ENCODE measurements at places on chromosomes 13 and 19.

GRCh38 chr19:16898361-16899015, 9.7 kb downstream of the F2RL3 start:
- DNase-seq = no peak
- no peaks in the 10 kb centered on the region for H3K27me3 ChIP-seq
- H3K27ac ChIP-seq = no peak overlapping the region
- no peak overlapping the region for H3K4me3 ChIP-seq
- H3K4me1 ChIP-seq = peaks cover 21% of the 10 kb centered on the region

DNA sequence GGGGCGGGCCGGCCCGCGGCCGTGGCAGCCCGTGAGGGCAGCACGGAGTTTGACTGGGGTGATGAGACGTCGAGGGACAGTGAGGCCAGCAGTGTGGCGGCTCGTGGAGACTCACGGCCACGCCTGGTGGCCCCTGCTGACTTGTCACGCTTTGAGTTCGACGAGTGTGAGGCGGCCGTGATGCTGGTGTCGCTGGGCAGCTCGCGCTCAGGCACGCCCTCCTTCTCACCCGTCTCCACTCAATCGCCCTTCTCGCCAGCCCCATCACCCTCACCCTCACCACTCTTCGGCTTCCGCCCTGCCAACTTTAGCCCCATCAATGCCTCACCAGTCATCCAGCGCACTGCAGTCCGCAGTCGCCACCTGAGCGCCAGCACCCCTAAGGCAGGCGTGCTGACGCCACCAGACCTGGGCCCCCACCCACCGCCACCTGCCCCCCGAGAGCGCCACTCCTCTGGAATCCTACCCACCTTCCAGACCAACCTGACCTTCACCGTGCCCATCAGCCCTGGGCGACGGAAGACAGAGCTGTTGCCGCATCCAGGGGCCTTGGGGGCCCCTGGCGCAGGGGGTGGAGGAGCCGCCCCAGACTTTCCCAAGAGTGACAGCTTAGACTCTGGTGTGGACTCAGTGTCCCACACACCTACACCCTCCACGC, 4.5 kb downstream of the CIC start:
- no peak overlapping the region for H3K4me3 ChIP-seq
- H3K36me3 ChIP-seq = peaks cover 29% of the 10 kb centered on the region
- no peak for DNase-seq
- H3K27me3 ChIP-seq = no peaks in the 10 kb centered on the region
- no peak overlapping the region for H3K27ac ChIP-seq
- peaks cover 68% of the 10 kb centered on the region for H3K4me1 ChIP-seq

DNA sequence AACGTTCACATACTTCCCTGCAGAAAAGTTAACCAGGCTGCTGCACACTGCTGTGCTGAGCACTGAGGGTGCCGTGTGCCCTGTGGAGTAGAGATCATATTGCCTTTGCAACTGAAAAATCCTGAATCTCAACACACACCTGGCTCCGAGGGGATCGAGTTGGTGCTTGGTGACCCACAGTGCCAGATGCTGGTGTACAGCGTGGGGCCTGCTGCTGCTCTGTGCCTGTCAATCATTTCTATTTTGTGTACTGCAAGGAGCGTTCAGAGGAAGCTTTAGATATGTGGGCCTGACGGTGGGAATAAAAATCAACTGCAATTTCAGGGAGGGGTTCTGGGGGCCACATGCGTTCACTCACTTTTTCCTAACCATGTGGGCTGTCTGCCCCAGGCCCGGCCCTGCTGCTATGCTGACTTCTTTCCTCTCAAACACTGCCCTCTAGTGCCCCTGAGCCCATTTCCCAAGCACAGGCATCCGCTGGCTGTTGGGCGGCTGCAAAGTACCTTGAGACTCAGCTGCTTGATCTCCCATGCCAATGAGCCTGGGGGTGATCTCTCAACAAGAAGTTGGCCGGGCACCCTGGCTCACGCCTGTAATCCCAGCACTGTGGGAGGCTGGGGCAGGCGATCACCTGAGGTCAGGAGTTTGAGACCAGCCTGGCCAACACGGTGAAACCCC, 9.7 kb upstream of the LENG8 start:
- peak; percentile 71 for DNase-seq
- H3K27ac ChIP-seq = no peak overlapping the region
- H3K4me1 ChIP-seq = peaks cover 16% of the 10 kb centered on the region
- no peaks in the 10 kb centered on the region for H3K27me3 ChIP-seq
- H3K4me3 ChIP-seq = no peak overlapping the region

GRCh38 chr13:54241719-54242118, 1213.1 kb downstream of the OLFM4 start:
- no peaks in the 10 kb centered on the region for H3K36me3 ChIP-seq
- no peaks in the 10 kb centered on the region for H3K27me3 ChIP-seq
- no peak for DNase-seq
- H3K4me3 ChIP-seq = no peak overlapping the region
- H3K4me1 ChIP-seq = no peaks in the 10 kb centered on the region

DNA sequence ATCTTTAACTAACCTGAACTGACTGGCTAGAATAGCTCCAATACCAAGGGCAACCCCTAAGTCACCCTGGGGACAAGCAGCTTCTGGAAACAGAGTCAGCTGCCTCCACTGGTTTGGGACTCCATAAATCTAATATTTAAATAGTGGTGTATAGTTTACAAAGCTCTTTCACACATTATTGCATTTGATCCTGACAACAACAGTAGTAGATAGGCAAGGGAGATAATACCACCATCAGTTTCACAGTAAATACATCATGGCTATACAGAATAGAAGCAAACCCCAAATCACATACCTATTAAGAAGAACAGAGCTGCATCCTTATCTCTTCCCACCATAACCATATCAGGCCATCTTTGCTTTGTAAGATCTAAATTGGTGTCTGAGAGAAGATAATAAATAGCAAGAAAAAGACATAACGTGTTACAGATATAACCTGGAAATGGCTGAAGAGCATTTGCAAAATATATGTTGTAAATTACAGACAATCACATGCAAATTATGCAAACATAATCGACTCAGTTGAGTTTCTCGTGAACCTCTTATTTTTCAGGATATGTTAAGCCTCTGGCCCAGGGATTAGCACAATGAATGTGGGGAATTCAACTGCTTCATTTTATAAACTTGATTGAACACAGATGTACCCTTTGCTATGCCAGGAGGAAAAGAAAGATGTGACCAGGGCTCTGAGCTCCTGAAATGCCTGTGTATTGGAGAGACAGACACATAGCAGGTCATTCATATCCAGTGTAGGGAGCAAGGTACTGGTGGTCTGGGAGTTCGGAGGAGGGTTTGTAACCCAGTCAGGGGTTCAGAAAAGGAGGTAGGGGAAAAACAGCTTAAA, 142.5 kb downstream of the SLC7A1 start:
- DNase-seq = no peak
- H3K4me1 ChIP-seq = peaks cover 3% of the 10 kb centered on the region
- H3K36me3 ChIP-seq = no peaks in the 10 kb centered on the region
- H3K27ac ChIP-seq = no peak overlapping the region

DNA sequence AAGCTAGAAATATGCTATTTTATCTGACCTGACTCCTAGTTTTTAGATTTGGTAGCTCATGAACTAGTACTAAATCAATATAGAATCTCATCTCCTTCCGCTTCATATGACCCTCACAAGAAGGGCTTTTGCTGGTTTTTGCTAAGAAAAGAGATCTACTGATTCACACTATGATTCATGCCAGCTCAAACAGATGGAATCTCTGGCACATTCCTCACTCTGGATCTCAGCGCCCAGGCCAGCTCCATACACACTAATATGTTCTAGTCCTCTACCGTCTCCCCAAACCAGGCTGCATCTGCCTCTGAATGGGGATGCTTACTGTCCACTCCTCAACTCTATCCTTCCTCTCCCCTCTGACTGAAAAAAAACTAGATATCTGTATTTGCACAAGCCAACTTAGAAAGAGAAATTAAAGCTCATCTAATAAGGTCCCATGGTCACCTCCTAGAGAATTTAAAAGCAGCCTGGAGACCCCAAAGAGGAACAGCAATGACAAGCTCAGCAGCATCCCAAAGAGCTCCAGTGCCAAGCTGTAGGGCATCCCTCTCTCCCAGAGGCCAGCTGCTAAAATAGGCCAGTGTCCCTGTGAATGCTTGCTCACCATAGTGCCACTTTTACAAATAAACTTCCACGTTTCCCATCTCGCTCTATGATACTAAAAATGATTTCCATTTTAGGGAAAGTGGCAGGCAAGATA, 74.9 kb downstream of the LHFPL6 start:
- H3K4me3 ChIP-seq = no peak overlapping the region
- no peaks in the 10 kb centered on the region for H3K36me3 ChIP-seq
- no peak overlapping the region for H3K27ac ChIP-seq
- H3K4me1 ChIP-seq = peaks cover 14% of the 10 kb centered on the region

GRCh38 chr19:17095141-17095919, 19.8 kb downstream of the MYO9B start:
- no peaks in the 10 kb centered on the region for H3K27me3 ChIP-seq
- no peak overlapping the region for H3K4me3 ChIP-seq
- no peaks in the 10 kb centered on the region for H3K36me3 ChIP-seq
- H3K4me1 ChIP-seq = peaks cover 31% of the 10 kb centered on the region
- DNase-seq = no peak

GRCh38 chr19:30087381-30088138, 145.5 kb downstream of the URI1 start:
- peaks cover 8% of the 10 kb centered on the region for H3K27me3 ChIP-seq
- H3K4me1 ChIP-seq = no peaks in the 10 kb centered on the region
- H3K36me3 ChIP-seq = no peaks in the 10 kb centered on the region
- H3K27ac ChIP-seq = no peak overlapping the region

- no peaks in the 10 kb centered on the region for H3K27me3 ChIP-seq
- no peak overlapping the region for H3K4me3 ChIP-seq
- peaks cover 5% of the 10 kb centered on the region for H3K4me1 ChIP-seq
- no peak overlapping the region for H3K27ac ChIP-seq
- no peaks in the 10 kb centered on the region for H3K36me3 ChIP-seq
- DNase-seq = no peak
Observed at GRCh38 chr13:60329221-60329923, 67.6 kb upstream of the TDRD3 start.

- peaks cover 43% of the 10 kb centered on the region for H3K4me1 ChIP-seq
- no peaks in the 10 kb centered on the region for H3K36me3 ChIP-seq
- H3K27me3 ChIP-seq = no peaks in the 10 kb centered on the region
- peak; percentile 88 for DNase-seq
- H3K4me3 ChIP-seq = no peak overlapping the region
Observed at GRCh38 chr19:11152318-11153062, 3.1 kb downstream of the SPC24 start.

DNA sequence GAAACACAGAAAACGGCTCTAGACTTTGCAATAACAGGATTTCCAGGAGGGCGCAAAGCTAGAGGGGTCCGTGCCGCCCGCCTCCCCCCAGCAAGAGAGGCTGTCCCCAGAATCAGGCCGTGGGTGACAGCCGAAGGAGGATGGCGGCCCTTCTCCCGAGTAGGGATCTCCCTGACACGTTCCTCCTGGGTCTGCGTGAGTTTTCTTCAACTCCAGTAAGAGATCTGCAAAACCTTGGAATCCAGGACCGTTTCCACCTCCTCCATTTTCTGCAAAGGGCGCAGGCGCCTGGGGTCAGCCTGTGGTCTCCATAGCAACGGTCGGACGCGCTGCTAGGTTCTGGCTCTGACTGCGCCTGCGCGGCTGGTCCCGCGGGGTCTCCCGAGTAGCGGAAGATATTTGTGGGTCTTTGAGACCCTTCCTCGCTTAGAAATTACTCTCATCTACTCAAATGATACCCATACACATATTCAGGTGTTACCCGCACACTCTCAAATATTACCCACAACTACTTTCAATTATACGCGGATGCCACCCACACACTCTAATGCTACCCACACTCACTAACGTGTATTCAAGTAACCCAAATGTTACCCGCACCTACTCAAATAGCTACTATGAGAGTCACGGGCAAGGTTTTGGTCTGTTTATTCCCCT, 2.1 kb downstream of the PNMA8C start:
- peaks cover 44% of the 10 kb centered on the region for H3K27me3 ChIP-seq
- no peak for DNase-seq
- H3K36me3 ChIP-seq = no peaks in the 10 kb centered on the region

DNA sequence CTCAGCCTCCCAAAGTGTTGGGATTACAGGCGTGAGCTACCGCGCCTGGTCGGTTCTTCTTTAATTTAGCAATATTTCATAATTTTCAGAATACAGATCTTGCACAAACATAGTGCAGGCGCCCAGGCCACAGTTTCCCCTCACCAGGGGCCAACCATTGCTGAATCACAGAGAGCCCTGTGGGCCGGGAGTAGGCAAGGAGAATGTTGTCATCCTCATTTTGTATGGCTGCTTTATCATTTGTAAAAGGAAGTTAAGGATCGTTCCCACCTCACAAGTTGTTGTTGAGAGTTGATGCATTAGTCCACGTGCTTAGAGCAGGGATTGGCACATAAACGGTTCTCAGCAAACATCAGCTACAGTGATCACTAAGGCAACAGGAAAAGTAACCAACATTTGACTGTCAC, 30.2 kb downstream of the MEIS3 start:
- no peak for DNase-seq
- no peaks in the 10 kb centered on the region for H3K4me1 ChIP-seq
- H3K36me3 ChIP-seq = no peaks in the 10 kb centered on the region
- no peak overlapping the region for H3K27ac ChIP-seq

GRCh38 chr19:29321116-29321515, 108.2 kb upstream of the UQCRFS1 start:
- no peaks in the 10 kb centered on the region for H3K36me3 ChIP-seq
- H3K27me3 ChIP-seq = peaks cover 17% of the 10 kb centered on the region
- H3K27ac ChIP-seq = no peak overlapping the region
- DNase-seq = no peak

DNA sequence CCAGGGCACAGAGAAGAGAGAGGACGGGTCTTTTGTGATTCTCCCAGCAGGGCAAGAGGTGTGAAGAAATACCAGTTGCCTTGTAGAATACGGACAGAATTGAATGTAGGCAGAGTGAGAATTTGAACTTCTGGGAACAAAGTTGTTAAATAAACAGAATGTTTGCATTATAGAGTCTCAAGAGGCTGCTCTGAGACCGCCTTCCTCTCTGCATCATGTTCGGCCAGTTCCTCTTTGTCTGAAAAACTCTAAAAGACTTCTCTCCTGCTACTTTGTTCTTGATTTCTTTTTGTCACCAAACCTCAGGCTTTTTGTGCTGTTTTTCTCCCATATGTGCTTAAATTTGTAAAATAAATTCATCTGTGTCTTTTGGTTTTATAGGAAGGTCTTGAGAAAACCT, 256.4 kb downstream of the DLEU7 start:
- H3K27me3 ChIP-seq = no peaks in the 10 kb centered on the region
- no peaks in the 10 kb centered on the region for H3K36me3 ChIP-seq
- H3K4me1 ChIP-seq = no peaks in the 10 kb centered on the region
- no peak overlapping the region for H3K4me3 ChIP-seq
- no peak for DNase-seq

DNA sequence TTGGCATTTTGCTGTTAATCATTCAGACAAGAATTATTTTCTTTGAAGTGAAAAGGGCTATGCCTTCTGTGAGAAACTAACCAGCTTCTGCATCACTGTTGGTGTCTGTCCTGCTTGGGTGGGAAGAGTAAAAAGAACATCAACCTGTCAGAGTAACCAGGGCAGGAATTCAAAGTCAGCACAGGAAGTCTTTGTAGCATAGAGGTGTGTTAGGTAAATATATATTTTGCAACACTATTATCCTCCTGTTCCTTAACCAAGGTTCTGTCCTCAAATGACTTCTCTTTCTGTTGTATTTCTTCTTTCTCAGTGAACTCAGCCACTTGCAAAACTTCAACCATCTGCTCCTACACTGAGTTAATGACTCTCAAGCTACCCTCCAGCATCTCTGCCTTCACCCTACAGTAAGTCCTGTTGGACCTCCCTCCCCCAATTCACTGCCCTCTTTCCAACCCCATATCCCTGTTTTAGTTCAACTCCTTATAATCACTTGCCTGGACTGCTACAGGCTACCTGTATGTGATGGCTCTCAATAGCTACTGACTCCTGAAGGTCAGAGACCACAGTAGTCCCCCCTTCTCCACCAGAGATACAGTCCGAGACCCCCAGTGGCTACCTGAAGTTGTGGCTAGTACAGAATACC, 49.9 kb downstream of the SMAD9 start:
- DNase-seq = no peak
- no peak overlapping the region for H3K27ac ChIP-seq
- H3K4me1 ChIP-seq = no peaks in the 10 kb centered on the region
- H3K4me3 ChIP-seq = no peak overlapping the region
- no peaks in the 10 kb centered on the region for H3K27me3 ChIP-seq
- H3K36me3 ChIP-seq = peaks cover 7% of the 10 kb centered on the region

Measured in suprapubic skin (tissue), 4 donors.